ENCODE measurements at places on chromosomes 1 and 21.

DNA sequence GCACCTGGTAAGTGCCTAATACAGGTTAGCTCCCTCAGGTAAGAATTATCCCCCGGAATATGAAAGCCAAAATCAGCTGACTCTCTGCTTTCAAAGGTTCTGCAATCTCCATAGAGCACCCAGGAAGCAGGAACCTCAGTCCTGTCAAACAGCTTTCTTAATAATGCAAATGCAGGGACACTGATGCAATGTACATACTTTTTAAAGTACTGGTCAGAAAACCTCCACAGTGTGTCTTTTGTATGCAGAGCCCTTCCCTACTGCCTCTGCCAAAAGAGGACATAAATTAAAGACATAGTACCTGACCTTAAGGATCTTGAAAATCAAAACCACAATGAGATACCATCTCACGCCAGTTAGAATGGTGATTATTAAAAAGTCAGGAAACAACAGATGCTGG is 365.0 kb upstream of the KAZN start:
- DNase-seq, result no peak

- DNase-seq, result no peak
These were observed 118.5 kb upstream of the NGF start for GRCh38 chr1:115456441-115456961.

DNA sequence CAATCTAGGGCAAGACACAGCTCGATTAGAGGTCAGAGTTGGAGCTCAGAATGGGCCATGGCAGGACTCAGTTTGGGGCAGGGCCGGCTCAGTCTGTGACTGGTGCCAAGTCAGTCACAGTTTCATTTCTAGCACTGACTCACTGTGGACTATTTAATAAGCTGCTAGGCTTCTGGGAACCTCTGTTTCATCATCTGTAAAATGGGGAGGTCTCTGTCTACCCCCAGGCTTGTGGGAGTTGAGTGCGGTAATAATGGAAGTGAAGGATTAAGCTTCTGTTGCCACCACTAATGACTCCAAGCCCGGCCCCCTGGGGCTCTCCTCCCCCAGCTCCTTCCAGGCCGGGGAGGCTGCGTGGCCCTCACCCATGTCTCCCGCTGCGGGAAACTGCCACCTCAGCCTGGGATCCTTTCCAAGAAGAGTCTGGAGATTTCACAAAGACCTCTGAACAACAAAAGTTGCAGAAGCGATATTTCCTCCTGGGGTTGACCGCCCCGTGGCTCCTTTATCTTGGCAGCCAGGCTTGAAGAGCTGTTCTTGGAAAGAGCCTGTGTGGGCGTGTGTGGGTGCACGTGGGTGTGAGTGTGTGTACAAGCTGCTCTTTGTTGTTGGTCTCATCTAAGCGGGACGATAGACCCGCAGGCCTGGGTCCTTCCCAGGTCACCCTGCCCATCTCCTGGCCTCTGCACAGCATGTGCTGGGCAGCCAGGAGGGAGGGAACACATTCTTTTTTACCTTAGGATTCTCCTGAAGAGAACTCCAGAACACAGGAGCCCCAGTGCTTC is 29.1 kb downstream of the KNCN start:
- no peak for DNase-seq

DNA sequence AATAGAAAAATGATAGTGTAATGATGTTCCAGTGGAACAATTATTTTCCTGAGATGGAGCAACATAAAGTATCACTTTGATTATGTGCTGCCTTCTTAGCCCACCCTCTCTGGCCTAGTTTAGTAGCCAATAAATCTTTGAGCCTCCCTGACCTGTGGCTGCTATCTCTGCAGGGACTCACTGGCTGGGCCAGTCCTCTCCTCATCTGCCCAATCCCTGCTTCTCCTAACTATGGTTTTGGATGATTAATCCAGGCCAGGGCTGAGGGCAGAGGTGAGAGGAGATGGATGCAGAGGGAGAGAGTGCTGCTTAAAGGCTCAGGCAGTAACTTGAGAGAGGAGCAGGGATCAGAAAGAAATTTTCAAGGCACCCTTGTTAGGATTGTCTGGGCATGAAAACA is 89.0 kb upstream of the CD34 start:
- no peak for DNase-seq

GRCh38 chr21:24976238-24976637 is 631.0 kb downstream of the MRPL39 start:
- DNase-seq, result no peak

- DNase-seq, result no peak
These were observed 26.5 kb downstream of the ACTA1 start for GRCh38 chr1:229407206-229408026.

DNA sequence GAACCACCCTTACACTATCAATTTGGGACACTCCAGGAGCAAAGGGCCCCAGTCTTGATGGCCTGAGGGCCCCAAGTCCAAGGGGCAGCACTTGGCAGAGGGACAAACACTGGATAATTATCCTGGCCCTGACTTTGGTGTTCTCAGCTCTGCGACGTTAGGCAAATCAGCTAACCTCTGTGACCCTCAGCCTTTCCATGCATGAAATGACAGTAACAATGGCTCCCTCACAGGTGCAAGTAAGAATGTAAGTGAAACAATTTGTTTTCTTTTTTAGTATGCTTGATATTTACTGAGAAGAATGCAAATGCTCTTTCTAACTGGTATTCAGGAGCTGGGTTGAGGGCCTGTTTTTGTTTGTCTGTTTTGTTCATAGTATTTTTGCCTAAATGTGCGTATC is 61.6 kb upstream of the PRDX6 start:
- no peak for DNase-seq

- no peak for DNase-seq
These were observed 36.5 kb downstream of the SCCPDH start for GRCh38 chr1:246760422-246761347.

DNA sequence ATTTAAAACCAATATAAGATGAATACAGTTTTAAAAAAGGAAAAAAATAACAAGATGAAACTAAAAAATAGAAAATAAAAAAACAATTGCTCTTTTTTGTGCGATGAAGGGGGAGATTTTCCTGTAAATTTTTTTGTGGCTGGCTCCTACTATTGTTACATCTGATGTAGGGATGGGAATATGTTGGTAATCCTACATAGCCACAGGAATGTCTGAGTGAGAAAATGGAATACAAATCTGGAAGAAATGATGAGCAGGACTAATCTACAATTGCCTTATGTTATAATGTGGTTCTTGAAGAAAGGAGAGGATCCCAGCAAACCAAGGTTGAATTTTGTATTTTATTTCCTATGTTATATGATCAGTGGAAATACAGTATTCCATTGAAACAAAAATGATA is 40.9 kb downstream of the ATP6V1G3 start:
- no peak for DNase-seq

GRCh38 chr1:30853350-30853749 is 55.2 kb downstream of the SDC3 start:
- DNase-seq, result no peak

- DNase-seq, result no peak
These were observed 588.4 kb downstream of the PTPRU start for GRCh38 chr1:29824511-29825273.

- DNase-seq, result no peak
These were observed 406.9 kb upstream of the B3GALT2 start for GRCh38 chr1:193593147-193593885.

GRCh38 chr1:909861-910310 is 13.8 kb upstream of the SAMD11 start:
- DNase-seq, result no peak

DNA sequence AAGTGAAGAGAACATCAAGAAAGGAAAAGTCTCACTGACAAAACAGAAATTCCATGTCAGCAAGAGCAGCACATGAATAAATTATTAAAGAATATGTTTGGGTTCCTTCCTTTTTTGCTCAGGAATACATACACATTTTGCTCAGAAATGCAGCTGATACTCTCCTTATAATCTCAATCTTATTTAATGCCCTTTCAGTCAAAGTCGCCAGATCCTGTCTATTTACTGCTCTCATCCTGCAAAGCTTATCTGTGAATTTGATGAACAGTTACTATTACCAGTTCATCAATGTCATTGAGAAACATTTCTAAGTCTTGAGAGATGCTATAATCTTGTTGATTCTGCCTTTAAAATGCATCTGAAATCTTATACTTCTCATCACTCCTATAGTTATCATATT is 543.1 kb upstream of the ZRANB2 start:
- DNase-seq, result no peak

DNA sequence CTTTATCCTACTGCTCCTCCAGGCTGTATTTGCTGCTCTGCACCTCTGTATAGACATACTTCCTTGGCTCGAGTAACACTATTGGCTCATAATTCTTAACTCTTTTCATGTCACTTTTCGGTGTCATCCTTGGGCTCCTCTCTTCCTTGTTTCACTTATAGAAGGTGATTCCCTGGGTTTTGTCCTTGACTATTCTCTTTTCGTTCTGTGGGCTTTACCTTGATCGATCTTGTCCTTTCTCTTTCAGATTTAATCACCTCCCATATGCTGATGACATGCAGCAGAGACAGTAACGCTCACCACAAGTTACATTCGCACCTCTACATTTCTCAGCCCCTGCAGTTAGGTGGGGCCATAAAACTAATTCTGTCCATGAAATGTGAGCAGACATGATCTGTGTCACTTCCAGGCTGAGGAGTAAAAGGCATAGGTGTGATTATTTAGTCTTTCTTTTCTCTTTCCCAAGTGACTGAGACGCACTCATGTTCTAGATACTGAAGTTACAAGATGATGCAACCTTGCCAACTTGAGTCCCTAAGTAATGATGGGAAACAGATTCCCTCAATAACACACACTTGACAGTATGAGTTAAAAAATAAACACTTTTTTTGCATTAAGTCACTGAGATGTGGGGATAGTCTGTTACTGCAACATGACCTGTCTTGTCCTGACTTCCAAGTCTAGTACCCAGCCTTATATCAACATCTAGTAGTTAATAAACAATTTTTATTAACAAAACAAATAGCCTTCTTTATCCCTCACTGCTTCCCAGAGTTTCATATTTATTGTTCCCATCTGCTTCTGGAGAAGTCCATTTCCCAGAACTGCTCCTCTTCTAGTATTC is 49.9 kb upstream of the HAO2 start:
- DNase-seq, result no peak

Data from T-helper 17 cell (primary cell).